ENCODE measurements at places on chromosomes 13 and 19.

- DNase-seq, result peak; percentile 47
These were observed 50.6 kb upstream of the GAS6 start for GRCh38 chr13:113914333-113915011.

- no peak for DNase-seq
These were observed 89.4 kb downstream of the STK24 start for GRCh38 chr13:98487522-98487921.

DNA sequence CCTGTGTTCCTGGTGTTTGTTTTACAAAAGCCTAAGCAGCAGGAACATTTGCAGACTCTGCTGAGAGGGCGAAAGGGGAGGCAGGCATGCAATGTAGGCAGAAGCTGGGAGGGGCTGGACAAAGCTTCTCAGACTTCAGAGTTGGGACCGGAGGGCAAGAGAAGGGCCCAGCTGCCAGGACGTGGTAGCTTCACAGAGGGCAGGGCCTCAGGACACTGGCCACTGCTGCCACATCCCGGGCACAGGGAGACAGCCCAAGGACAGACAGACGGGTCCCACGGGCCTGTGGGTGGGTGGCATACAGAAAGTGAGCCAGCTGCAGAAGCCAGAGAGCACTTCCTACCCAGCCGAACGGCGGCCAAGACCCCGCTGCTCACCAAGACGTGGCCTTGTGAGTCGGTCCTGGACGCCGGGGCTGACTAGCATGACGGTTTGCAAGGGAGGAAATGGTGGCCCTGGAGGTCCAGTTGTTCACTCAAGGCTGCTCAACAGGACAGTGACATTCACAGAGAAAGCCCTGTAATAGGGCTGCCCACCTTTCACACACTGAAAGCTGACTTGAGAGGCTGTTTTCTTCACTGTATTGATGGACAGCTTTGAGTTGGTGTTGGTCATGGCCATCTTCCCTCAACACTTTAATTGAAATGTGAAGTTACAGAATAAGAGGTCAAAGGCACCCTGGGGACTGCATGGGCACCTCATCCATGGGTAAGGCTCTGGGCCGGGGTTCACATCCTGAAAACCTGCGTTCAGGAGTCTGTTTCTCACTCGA lies 23.7 kb upstream of the TFDP1 start:
- peak; percentile 82 for DNase-seq

DNA sequence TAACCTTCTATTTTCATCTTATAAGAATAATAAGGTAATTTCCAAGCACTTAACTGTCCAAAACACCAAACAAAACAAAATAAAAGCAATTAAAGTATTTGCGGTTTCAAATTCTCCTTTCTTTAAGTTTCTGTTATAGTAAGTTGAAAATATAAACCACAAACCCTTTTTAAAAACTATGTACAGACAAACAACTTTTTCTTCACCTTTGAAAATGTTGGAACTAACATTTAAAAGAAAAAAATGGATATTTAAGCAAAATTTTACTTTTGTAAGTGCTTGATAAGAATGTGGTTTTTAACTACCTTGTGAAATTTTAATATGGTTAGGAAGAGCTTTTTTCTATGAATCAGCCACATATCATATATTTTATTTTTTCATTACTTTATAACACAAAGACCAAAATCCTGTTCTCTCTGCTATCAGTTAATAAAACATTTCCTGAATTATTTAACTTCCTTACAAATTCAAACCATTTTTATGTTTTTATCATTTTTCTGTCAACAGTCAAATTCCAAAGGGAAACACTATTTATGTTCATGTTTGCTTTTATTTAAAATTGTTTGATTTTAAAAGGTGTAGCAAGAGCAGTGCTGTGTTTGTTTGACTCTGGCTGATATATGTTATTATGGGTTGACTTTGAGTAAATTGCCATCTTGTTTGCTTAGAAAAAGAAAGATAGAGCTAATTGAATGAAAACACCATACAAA lies 554.1 kb upstream of the KLHL1 start:
- DNase-seq, result no peak

GRCh38 chr13:29190298-29190697 lies 370.2 kb downstream of the MTUS2 start:
- DNase-seq, result no peak

All from esophagus muscularis mucosa (tissue), 4 donors.